ENCODE measurements at places on chromosomes 7 and 10. TPM values are rescaled to one million over a fixed set of nuclear protein-coding genes. Genes with fewer than 3 reads are reported as not detected.

GRCh38 chr7:149854611-149855360, 16.6 kb downstream of the ZNF862 start:
- peak; percentile 15 for DNase-seq

DNA sequence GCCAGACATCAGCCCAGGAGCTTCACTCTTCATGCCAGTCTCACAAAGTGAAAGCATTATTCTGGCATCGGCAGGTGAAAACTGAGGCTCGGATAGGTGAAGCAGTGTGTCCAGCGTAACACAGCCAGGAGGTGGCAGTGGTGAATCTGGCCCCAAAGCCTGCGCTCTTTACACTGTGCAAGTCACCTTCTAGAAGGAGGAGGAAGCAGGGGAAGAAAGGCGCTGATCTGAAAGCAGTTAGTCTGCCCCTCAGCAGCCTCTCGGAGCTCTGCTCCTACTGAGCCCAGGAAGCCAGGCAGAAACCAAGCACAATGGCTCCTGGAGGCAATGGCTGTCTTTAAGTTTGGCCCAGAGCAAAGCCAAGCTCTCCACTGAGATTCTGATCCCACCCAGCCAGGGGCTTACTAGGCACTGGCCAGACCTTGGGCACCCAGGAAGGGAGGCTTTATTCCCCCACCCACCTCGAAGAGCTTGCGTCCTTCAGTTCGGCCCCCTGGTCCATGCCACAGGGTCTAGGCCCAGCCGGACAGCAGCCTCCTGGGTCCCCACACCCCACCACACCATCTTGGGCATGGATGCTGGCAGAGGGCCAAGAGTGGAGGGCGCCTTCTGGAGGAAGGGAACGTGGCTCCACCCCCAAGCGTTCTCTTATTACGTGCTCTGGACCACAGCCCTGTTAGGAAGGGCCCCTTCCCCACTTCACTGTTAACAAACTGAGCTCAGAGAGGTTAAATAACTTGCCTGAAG, 104.5 kb downstream of the GRID1 start:
- no peak for DNase-seq

GRCh38 chr7:133602291-133602690, 349.4 kb downstream of the EXOC4 start:
- no peak for DNase-seq

GRCh38 chr10:132994185-132994796, 51.9 kb upstream of the CFAP46 start:
- DNase-seq: no peak

GRCh38 chr10:43576062-43576461, 1.6 kb upstream of the ZNF239 start:
- no peak for DNase-seq

GRCh38 chr10:126158133-126158892, 230.0 kb downstream of the ADAM12 start:
- no peak for DNase-seq

GRCh38 chr7:144439717-144440205, 36.3 kb upstream of the NOBOX start:
- no peak for DNase-seq

- DNase-seq: peak; percentile 43
Observed at GRCh38 chr10:598415-599170, 90.9 kb downstream of the DIP2C start.

GRCh38 chr7:104536956-104537355, 208.6 kb downstream of the LHFPL3 start:
- no peak for DNase-seq

- DNase-seq: no peak
Observed at GRCh38 chr10:311901-312665, 176.8 kb downstream of the ZMYND11 start.

AKR1C1 gene
- 74.0 TPM for total RNA-seq

AQP1 gene
- total RNA-seq: not detected

SPDYE8 gene
- total RNA-seq: not detected

BUB3 gene
- 164 TPM for total RNA-seq

HDAC9 gene
- total RNA-seq: 0.03 TPM

Data from MG63 (cell line).